ENCODE measurements at places on chromosomes 11 and 22. TPM values are rescaled to one million over a fixed set of nuclear protein-coding genes. Genes with fewer than 3 reads are reported as not detected.

SNAP29 gene
- total RNA-seq = 14.2 TPM

OR51B5 gene
- not detected for total RNA-seq

MYO7A gene
- 0.27 TPM for total RNA-seq

LRRC56 gene
- total RNA-seq = 0.36 TPM

ZNF280B gene
- 2.2 TPM for total RNA-seq

ADAMTS8 gene
- total RNA-seq = not detected

Data from thoracic aorta endothelial cell (primary cell).